T1000 (cell line): ENCODE measurements at places on chromosomes 1 and 21.

GRCh38 chr1:81391125-81391828 is 409.5 kb upstream of the ADGRL2 start:
- DNase-seq, result no peak

DNA sequence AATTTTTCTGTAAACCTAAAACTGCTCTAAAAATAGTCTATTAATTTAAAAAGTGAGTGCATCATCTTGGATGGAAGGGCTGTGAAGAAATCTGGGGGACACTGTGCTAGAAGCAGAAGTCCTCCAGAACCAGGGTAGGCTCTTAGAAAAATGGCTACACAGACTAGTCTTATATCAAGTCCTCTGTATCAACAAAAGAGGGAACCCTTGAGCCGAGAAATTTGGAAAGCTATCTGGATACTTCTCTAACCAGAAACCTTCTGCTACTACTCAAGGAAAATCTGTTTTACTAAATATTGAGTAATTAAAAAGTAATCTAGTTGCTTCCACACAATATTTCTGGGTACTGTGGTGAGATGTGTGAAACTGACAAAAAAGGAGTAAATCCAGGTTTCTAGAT is 92.1 kb downstream of the WDR3 start:
- no peak for DNase-seq

DNA sequence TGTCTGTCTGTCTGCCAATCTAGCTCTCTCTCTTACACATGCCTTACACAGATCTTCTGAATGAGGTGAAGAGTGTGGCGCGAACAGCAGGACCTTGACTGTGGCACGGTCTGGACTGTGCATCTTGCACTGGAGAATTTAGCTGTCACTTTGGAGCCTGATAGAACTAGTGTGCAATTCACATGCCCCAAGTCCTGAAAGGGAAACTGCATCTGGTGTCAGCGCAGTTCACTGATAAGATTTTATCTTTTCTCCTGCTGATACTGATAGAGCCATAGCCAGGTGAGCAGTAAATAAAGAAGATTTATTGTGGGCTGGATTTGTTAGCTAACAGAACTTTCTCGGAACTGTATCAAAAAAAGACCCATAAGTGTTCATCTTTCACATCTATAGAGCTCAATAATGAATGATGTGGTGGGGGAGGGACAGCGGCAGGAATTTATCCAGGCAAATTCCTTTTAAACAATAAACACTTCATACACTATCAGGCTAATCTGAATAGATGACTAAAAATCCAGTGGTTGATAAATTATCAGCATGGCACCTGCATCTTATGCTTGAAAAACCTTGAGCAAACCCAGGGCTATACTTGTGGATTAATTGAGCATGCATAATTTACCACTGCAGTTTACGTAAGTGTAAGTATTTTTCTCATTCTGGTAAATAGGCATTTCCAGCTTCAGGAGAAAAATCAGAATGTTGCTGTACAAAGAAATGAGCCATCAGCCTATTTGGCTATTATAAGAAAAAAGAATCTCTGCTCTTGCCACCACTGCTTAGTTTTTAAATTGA is 104.1 kb downstream of the NTNG1 start:
- no peak for DNase-seq

DNA sequence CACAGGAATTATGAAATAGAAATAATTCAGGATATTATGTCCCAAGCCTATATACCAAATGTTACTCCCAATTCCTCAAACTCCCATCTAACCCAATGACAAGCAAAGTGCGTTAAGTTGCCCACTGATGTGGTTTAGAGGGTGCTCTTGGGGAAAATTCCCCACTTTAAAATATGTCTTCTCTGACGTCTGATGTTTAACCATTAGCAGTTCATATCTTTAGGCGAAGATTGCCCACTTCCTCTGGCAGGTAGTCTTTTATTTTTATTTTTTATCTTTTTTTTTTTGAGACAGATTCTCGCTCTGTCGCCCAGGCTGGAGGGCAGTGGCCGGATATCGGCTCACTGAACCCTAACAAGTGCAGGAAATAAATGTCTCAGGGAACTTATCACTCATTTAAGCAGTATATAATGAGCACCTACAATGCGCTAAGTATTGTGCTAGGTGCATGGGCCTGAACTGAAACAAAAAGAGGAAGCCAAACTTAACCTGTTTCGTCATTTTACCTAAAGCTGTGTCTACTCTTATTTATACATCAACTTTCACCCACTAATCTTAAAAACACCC is 1.3 kb upstream of the LYST start:
- DNase-seq, result no peak

- no peak for DNase-seq
Measured at GRCh38 chr1:47724432-47724999, 272.7 kb downstream of the TRABD2B start.

DNA sequence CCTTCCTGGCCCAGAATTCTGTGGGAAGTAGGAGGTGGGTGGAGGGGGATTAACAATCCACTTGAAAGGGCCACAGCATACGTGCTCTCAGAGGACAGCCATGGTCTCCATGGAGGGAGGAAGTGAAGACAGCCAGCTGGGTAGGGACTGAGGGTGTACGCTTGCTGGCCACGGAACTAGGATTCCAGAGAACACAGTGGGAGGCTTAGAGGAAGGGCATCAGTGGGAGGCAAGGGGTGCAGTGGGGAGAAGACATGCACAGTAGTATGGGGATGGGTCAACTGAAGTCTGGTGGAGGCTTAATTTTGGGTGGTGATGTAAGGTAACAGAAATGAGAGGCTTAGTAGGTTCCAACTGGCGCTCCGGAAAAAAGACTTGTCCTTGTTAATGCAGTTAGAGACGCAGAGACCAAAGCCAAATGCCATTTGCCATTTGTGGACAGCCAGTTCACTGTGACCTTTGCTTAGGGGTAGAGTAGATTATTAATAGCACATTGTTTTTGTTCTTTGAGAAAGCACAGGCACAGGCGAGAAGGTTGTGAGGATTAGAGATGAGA is 103.0 kb downstream of the ZSCAN20 start:
- no peak for DNase-seq

DNA sequence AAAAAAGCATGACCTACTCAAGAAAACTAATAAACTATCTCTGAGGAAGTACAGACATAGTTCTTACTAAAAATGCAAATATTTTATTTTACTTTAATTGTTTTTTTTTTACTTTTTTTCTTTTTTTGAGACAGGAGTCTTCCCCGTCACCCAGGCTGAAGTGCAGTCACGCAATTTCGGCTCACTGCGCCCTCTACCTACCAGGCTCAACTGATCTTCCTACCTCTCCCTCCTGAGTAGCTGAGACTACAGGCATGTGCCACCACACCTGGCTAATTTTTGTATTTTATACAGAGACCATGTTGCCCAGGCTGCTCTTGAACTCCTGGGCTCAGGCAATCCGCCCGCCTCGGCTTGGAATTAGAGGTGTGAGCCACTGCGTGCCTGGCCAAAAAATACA is 1263.1 kb downstream of the KCNT2 start:
- no peak for DNase-seq

- DNase-seq, result no peak
Measured at GRCh38 chr1:88998716-88999115, 6.3 kb upstream of the KYAT3 start.

- no peak for DNase-seq
Measured at GRCh38 chr1:24768873-24769605, 23.8 kb downstream of the CLIC4 start.

- DNase-seq, result no peak
Measured at GRCh38 chr1:59718064-59718988, 96.4 kb upstream of the HOOK1 start.

DNA sequence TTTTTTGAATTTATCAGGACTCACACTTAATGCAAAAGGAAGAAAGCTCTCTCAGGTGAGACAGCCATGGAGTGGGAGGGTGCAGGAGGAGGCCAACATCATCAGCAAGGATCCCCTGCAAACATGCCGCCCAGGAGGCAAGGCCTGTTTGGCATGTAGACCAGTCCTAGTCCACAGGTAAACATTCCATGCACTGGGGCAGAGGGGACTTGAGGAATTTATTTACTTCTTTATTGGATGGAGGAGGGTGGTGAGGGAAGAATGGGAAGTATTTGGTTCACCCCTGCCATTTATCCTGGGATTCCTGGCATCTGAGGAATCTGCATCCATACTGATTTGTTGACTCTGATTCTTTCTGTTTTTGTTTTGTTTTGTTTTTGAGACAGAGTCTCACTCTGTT is 1.5 kb upstream of the UQCRHL start:
- no peak for DNase-seq

GRCh38 chr1:235648407-235648907 is 1.1 kb downstream of the GNG4 start:
- no peak for DNase-seq

DNA sequence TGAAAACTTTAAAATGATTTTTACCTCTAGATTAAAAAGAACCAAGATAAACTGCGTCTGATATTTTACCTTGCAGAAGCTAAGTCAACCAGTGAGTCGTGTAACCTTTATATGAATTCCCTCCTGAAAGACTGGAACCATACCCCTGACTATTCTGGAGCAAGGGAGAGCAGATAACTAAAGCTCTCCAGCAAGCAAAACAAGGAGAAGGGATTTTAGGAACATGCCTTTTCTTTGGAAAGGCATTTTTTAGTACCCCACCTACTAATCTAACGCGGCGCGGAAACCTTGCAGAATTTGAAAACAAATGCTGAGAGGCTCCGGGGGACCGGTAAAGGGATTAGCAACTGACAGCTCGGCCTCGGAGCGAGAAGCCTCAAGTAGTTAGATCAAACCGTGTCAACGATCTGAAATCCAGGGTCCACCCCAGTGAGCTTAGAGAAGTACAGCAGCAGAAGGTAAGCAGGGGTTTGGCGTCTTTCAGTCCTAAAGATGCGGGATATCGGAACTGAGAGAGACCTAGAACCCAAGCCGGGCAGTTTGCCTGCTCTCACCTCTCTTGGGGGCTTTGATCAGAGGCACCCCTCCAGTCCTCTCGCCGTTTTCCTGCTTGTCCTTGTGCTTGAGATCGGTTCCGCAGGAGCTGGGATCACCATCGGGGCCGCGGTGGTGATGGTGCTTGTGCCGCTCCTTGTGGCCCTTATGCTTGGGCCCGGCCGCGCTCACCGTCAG is 954 bp downstream of the RSBN1 start:
- DNase-seq, result no peak

GRCh38 chr1:35576061-35576765 is 3.1 kb downstream of the TFAP2E start:
- no peak for DNase-seq

GRCh38 chr1:201054091-201054543 is 30.6 kb upstream of the KIF21B start:
- no peak for DNase-seq

DNA sequence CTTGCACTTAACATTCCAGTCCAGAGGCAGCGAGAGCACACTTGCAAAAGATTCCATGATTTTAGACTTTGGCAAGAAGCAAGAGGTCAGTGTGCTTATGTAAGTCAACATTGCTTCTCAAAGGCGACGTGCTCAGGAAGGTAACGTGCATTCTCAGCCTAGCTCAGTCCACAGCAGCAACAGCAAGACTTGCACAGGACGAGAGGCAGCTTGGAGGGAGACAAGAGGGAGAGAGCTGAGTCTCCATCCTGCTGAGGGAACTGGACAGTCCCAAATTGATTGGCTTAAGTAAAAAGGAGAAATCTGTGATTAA is 56.5 kb downstream of the PTP4A2 start:
- no peak for DNase-seq

- DNase-seq, result no peak
Measured at GRCh38 chr1:57536749-57537423, 113.0 kb upstream of the DAB1 start.

GRCh38 chr1:244353551-244354091 is 98.1 kb downstream of the ADSS2 start:
- DNase-seq, result peak; percentile 68

DNA sequence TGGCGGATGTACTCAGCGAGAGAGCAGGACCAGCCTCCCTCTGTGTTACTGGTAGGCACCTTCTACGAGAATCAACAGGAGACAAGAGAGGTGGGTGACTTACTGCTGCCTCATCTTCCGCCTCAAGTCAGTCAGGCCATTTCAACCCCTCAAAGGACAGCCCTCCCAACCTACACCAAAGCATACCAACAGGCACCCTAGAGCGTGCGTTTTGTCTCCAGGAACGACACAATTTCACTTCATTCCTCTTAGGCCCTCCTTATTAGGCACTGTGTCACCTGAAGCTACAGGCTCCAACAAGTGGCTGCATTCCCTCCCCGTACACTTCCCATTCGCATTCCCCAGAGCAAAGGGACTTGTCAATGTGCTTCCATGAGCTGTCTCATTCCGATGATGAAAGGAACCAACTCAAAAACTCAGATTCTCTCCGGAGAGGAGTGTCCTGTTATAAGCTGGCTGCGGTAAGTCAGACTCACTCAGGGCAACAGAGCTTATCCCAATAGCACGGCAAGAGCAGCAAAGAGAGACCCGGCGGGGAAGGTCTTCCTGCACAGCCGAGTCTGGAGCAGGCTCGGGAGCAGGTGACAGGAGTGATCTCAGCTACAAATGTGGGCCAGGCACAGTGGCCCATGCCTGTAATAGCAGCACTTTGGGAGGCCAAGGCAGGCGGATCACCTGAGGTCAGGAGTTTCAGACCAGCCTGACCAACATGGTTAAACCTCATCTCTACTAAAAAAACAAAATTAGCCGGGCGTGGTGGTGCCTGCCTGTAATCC is 120.6 kb upstream of the IFFO2 start:
- DNase-seq, result no peak

DNA sequence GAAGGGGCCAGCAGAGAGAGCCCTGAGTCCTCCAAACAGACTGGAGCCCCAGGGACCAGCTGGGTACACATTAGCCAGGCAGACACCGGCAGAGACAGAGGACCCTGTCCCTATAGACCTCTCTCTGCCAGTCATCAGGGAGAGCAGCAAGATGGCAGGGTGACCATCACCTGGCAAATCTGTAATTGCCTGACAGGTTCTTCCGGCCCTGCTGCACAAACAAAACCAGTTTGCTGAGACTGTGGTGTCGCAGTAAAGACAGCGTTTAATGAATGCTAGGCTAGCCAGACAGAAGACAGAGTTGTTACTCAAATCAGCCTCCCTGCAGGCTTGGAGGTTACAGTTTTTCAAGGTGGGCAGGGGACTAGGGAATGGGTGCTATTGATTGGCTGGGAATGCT is 618.9 kb downstream of the NPHP4 start:
- no peak for DNase-seq

- no peak for DNase-seq
Measured at GRCh38 chr1:165317612-165318011, 38.9 kb downstream of the LMX1A start.

DNA sequence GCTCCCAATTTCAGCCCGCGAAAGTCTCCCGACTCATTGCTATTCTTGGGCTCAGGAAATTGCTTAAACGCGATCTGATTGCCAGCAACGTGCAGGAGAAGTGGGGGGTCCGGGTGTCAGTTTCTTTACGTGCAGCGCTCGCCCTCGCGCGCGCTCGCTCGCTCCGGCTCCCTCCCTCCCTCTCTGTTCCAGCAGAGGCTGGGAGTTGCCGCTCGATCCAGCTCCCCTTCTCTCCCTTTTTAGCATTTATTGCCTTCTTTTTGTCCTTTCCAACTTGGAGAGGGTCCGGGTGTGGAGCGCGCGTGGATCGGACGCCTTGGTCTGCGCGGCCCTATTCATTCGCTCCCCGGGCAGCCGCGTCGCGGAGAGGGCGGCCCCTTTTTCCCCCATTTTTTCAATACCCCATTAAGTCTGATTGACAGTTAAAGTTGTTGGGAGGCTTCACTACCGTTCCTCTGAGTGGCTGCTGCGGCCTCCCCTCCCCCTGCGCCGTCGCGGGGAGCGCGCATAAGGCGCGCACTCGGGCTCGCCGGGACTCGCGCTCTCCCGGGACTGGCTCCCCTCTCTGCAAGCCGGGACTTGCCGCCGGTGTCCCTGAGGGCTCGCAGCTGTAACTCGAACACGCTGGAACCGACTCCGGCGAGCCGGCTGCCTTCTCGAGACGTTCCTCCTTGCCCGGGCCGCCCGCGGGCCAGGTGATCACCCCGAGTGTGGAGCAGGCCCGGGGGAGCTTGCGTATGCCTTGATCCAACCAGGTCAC is at the start of gene DHRS3:
TSS of gene DHRS3 (minus strand) at position 310 of the 760 bp plus-strand sequence. CDS start 862 bp downstream, outside the sequence.
- DNase-seq, result peak; percentile 62
